Activated CD8-positive, alpha-beta T cell treated with anti-CD3 and anti-CD28 coated beads for 36 hours (primary cell): ENCODE measurements at places on chromosomes 7 and 10.

- DNase-seq, result no peak
- H3K36me3 ChIP-seq, result peaks cover 6% of the 10 kb centered on the region
- H3K4me1 ChIP-seq, result peaks cover 6% of the 10 kb centered on the region
- no peak overlapping the region for H3K4me3 ChIP-seq
- H3K27me3 ChIP-seq, result no peaks in the 10 kb centered on the region
- no peak overlapping the region for H3K27ac ChIP-seq
These were observed 13.3 kb downstream of the SLC35G1 start for GRCh38 chr10:93907059-93907458.

DNA sequence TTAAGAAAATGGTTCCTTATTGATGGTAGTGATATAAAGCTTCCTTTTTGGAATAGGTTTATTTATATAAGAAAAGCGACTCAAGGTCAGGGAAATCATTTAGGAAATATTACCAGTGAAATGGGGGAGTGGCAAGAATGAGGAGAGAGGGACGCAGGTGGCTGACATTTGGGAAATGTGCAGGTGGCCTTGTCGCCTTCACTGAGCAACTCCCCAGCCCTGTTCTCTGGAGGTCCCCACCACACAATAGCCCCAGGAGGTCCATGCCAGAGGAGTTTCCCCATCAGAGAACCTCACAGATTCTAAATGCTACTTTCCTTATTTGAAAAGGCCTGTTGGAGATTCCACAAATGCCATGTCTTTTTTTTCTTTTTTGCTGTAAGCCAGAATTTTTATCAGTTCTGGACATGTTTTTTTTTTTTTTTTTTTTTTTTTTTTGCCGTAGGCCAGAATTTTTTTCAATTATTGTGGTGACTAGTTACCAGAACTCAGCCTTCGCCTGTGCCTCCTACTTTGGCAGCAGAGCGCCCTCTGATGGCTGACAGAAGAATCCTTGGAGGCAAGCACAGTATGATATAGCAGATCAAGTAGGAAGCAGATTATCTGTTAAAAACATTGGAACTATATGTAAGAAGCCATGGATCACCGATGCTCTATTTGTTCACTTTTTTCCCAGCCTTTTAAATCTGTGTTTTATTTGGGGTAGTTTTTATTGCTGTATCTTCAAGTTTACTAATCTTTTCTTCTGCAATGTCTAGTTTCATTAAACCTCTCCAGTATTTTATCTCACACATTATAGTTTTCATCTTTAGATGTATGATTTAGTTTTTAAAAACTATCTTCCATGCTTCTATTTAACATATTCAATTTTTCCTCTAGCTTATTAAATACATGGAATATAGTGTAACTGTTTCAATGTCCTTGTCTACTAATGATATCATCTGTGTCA is 18.6 kb downstream of the OPALIN start:
- H3K36me3 ChIP-seq, result no peaks in the 10 kb centered on the region
- H3K27me3 ChIP-seq, result no peaks in the 10 kb centered on the region
- H3K4me1 ChIP-seq, result no peaks in the 10 kb centered on the region
- H3K27ac ChIP-seq, result no peak overlapping the region
- H3K4me3 ChIP-seq, result no peak overlapping the region
- peak; percentile 81 for DNase-seq

GRCh38 chr7:108257954-108258353 is 127.8 kb upstream of the LAMB4 start:
- H3K36me3 ChIP-seq, result peaks cover 5% of the 10 kb centered on the region
- no peaks in the 10 kb centered on the region for H3K27me3 ChIP-seq
- H3K4me3 ChIP-seq, result no peak overlapping the region
- DNase-seq, result no peak

- peaks cover 1% of the 10 kb centered on the region for H3K27me3 ChIP-seq
- no peaks in the 10 kb centered on the region for H3K4me1 ChIP-seq
- no peak for DNase-seq
- H3K4me3 ChIP-seq, result no peak overlapping the region
- H3K36me3 ChIP-seq, result no peaks in the 10 kb centered on the region
These were observed 18.8 kb upstream of the PPP1R9A start for GRCh38 chr7:94888551-94888950.
